ENCODE measurements at places on chromosomes 2 and 18. TPM values are rescaled to one million over a fixed set of nuclear protein-coding genes. Genes with fewer than 3 reads are reported as not detected.

The TRPM8 gene
- not detected for total RNA-seq

The CPLX4 gene
- total RNA-seq: not detected

The COL4A4 gene
- total RNA-seq: under 0.01 TPM

The ABCB11 gene
- total RNA-seq: not detected

The ALLC gene
- not detected for total RNA-seq

The LOXHD1 gene
- not detected for total RNA-seq

The CPO gene
- total RNA-seq: not detected

The B3GNT7 gene
- 4.4 TPM for total RNA-seq

The NDUFB3 gene
- total RNA-seq: 92.0 TPM

The STAMBP gene
- 8.9 TPM for total RNA-seq

Data from lung microvascular endothelial cell (primary cell).